ENCODE measurements at places on chromosomes 7 and 10. TPM values are rescaled to one million over a fixed set of nuclear protein-coding genes. Genes with fewer than 3 reads are reported as not detected.

Gene ZMIZ2
- 36.0 TPM for total RNA-seq

Gene NYAP1
- total RNA-seq: 1.7 TPM

Gene KAZALD1
- 1.0 TPM for total RNA-seq

Gene SLC26A3
- total RNA-seq: 8.7 TPM

Gene MBLAC1
- 3.1 TPM for total RNA-seq

Gene LDB3
- total RNA-seq: 19.1 TPM

Gene CTAGE4
- total RNA-seq: not detected

Gene C7orf57
- total RNA-seq: not detected

Gene CFAP58
- total RNA-seq: 0.71 TPM

Gene PTF1A
- not detected for total RNA-seq

Measured in esophagus muscularis mucosa (tissue), 4 donors.